GF-D8 (cell line): ENCODE measurements at places on chromosomes 16 and 17.
A peak's percentile ranks its signal among the peaks of the same experiment; 100 is the strongest.

DNA sequence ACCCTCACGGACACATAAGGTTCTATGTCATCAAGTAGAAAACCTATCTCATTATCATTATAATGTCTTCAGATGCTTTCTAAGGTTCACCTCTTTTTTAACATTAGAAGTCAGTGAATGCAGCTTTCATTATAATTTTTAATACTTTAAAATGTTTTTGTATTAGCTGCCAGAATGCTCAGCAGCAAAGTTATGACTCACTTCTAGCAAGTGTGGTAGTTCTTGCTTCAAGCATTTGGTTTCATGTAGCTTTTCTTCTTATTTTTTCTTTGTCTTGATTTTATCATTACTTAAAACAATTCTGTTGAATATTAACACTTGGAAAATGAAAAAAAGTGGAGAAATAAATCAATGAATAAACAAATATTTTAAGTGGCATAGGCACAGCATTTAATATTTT, 23.4 kb downstream of the LPCAT2 start:
- no peak for DNase-seq

- DNase-seq, result peak; percentile 32
Observed at GRCh38 chr17:49193513-49194296, 16.7 kb downstream of the GNGT2 start.

- DNase-seq, result no peak
Observed at GRCh38 chr17:46027048-46027975, 28.3 kb downstream of the STH start.

DNA sequence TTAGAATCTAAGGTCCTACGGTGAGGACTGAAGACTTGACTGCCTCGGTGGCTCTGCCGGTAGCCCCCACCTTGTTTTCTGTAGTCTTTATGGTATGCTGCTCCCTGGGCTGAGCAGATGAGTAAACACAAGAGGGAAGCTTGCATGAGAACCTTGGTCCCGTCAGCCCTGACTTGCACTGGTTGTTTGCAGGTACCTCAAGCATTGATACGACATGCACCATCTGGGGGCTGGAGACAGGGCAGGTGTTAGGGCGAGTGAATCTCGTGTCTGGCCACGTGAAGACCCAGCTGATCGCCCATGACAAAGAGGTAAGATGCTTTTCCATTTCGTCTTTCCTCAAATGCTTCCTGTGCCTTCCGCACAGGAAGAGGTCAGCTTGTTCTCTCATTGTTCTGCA, 21.1 kb upstream of the TACO1 start:
- DNase-seq, result no peak

DNA sequence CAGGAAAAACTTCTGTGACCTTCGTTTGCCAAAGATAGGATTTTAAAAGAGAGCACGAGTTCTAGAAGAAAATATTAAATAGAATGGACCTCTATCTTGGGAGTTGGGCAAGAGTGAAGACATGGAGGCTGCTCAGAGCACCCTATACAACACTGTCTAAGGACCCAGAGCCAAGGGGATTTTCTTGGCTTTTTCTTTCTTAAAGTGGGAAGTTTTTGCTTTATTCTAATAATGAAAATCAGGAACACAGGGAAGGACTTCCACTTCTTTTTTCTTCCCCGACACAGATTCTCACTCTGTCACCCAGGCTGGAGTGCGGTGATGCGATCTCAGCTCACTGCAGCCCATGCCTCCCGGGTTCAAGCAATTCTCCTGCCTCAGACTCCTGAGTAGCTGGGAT, 94.1 kb downstream of the ZNF778 start:
- no peak for DNase-seq

DNA sequence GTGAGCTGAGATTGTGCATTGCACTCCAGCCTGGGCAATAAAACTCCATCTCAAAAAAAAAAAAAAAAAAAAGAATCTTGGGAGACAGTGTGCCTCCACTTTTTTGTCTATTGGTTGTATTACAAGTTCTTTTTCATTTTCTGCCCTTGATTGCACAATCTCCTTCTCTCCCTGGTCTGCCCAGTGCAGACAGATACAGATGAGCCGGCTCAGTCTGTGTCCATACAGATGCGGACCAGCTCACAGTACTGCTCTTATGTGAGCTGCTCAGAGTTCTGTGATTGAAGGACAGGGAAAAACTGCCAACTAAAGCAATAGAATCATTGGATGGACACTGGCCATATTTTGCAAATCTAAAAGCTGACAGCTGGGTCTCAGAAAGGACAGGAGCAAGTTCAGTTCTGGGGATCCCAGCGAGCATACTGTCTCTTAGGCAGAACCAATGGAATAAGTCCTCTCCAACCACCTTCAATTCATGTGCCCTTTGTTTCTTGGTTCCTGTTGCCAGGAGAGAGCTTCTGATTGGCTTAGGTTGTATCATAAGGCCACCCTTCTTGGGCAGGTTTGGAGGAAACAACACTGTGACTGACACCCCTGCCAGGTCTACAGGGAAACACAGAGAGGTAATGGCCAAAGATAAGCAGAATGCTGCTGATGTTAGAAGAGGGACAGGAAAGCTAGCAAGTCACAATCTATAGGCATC, 495.6 kb upstream of the HSBP1 start:
- no peak for DNase-seq

- DNase-seq, result no peak
Observed at GRCh38 chr17:5701381-5701780, 117.1 kb upstream of the NLRP1 start.

- no peak for DNase-seq
Observed at GRCh38 chr17:19308398-19308797, 54.1 kb downstream of the B9D1 start.

DNA sequence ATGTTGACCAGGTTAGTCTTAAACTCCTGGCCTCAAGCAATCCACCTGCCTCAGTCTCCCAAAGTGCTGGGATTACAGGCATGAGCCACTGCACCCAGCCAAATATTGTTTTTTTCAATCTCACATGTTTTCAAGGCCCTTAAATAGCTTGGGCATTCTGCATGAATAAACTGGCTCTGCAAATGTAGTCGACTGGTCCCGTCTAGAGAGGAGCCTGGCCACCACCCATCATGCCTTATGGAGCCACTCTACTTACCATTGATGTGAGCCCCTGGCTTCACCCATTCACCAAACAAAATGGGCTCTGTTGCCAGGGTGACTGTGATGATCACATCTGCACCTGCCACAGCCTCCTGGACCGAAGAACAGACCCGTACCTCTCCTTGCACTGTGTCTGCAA, 10.8 kb downstream of the CRYM start:
- no peak for DNase-seq

DNA sequence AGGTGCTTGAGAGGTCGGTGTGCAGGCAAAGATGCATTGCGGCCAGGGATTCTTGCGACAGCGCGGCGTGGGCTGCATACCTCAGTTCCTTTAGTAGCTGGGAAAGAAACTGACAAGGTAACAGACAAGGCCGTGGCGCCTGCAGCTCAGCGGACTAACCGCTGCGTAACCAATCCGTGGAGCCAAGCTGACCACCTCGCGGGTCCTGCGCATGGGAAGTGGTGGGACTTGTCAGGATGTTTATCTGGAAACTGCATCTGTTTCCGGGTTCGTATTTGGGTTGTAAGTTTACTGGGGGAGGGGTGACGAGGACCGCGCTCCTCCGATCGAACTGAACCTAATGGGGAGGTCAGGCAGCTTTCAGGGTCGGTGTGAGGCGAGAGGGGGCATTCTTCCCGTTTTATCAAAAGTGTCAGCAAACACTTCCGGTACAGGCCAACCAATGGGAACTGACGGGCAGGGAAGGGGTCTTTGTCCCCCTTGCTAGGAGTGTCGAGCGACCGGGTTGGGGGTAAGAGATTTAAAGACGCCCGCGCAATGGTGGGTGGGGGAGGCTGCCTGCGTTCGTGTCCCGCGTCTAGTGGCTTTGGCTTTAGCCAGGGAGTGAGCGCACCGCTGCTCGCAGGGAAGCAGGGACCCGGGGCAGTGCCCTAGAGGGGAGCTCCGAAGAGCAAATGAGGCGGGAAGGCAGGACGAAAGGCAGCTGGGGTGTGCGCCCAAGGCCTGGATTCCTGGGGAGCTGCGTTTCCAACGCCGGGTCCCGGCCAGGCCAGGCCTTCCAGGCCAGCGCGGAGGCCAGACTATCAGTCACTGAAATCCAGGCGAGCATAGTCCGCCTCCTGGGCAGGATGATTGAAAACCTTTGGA, 7.0 kb downstream of the IRX6 start:
- no peak for DNase-seq

DNA sequence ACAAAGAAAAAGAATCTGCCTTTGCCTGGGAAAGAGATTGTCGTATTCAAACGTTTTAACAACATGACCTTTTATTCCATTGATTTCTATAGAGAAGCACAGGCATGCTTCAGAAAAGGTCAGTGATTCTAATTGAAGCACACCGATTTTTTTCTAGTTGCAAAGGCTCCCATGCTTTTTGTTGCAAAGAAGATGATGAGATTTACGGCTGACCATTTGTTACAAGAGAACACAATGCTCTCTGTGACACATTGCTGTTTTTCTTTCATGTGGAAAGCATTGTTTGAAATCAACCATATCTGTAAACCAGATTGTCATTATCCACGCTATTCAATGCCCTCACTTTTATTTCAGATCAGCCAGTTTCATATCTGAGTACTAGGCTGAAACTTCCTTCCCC, 99.8 kb downstream of the NLK start:
- DNase-seq, result no peak

GRCh38 chr16:31873556-31874365, at the start of gene ZNF267:
ZNF267 (plus strand) TSS chr16:31873807; CDS start chr16:31873967, 160 bp downstream.
- peak; percentile 64 for DNase-seq

DNA sequence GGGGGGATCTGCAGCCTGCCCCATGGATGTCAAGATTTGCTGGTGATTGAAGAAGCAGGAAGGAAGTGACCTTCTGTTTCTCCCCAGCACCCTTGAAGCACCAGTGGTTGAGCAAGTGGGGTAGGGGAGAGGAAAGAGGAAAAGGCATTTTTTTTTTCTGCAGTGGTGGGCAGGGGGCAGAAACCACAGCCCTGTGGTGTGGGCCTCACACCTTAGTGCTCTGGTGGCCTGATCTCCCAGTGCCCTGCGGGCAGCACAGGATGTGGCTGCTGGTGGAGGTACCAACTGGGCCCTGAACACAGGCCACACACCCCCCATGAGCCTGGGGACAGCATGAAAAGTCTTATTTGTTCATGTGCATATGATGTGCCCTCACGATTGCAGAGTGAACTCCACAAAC, 7.1 kb downstream of the ITGAD start:
- DNase-seq, result peak; percentile 87

GRCh38 chr17:36184023-36184765, 7.8 kb upstream of the TBC1D3B start:
- DNase-seq, result no peak

DNA sequence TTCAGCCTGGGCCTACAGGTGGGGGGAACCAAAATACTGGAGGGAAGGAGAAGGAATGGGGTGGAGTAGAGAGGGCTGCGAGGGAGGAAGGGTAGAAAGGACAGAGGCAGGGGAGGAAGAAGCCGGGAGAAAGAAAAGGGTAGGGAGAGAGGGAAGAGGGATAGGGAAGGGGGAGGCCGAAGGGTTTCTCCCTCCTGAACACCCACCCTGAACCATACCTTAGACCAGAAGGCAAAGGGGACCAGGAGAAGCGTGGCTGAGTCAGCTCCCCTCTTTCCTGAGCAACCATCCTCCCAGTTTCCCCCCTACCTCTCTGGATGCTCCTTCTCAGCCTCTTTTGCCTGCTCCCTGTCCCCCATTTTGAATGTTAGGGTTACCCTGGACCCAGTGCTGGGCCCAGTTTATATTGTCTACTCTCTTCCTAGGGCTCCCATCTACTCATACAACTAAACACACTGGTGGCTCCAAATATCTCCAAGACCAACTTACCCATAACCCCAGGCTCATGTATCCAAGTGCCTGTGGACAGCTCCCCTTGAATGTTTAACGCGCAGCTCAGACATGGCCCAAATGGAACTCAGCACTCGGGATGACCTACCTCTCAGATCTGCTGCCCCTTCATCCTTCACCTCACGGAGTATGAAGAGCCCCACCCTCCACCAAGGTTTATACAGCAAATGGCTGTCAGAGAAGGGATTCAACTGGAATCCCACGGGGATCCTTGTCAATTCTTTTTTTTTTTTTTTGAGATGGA, 7.8 kb downstream of the TSPOAP1 start:
- no peak for DNase-seq

DNA sequence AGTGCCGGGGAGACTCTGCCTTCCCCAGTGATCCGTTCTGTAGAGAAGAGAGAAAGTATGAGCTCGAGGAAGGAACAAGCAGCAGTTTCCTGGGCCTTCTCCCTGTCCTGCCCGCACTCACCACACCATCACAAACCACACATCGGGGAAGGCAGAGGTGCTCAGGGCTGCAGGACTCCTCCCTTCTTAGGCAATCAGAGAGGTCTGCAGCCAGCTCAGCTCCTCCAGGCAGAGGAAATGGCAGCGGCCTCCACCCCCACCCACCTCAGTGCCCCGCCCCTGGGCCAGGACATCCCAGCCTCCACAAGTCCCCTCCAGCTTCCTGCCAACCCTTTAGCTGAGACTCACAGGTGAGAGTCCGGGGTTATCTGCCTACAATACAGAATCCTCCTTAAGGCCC, 2.0 kb downstream of the ZNF319 start:
- peak; percentile 81 for DNase-seq

DNA sequence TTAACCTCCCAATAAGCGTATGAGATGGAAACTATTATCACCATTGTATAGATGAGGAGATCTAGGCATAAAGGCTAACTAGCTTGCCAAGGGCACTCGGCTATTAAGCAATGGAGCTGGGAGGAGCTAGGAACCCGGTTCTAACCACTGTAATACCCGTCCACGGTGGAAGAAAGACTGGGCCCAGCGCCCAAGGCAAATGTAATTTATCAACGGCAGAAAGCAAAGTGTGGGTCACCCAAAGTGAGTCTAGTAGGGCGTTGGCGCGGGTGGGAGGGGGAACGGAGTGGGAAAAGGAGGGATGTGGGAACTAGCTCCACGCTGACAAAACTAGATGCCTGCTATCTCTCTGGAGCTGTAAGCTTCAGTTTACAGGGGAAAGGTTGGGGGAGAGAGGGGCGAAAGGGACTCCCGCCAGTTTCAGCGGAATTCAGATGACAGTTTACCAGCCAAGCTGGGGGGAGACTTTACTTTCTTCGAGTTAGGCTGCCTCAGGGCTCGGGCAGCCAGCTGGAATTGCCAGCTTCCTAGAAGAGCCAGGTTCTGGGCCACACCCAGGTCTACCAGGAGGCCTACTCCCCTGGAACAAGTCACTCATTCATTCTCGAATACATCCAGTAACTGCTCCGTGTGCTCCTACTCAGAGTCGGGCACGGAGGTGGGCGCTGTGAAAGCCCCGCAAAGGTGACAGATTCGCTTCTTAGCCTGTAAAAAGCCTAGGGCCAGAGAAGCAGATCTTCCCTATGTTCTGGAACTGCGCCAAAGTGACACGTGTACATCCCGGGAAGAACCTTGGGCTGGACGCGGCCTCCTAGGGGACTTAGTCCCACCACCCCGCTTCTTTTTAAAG, 837 bp downstream of the LRRC59 start:
- DNase-seq, result no peak
